ENCODE measurements at places on chromosomes 11 and 22.

GRCh38 chr11:5486003-5486402 lies 2.5 kb upstream of the OR52D1 start:
- no peak for DNase-seq

DNA sequence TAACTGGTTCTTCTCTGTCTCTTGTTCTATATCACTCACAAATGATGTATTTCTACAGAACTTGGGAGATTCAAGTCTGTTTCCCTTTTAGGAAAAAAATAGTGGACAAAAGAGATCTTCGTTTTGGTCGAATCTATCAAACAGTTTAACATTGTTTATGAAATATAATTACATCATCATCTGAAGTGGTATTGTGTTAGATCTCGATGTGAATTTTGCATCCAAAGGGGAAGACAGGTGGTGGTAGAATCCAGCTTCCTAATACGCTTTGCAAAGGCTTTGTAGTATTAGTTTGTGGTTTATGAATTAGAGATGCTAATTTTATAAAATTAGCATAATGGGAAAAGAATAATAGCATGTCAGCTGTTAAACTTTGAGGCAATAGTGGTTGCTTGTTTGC lies 3.4 kb downstream of the SIK2 start:
- no peak for DNase-seq

- DNase-seq: no peak
Measured at GRCh38 chr11:130102301-130103249, 32.9 kb downstream of the APLP2 start.

GRCh38 chr11:59178402-59178801 lies 6.5 kb downstream of the DTX4 start:
- DNase-seq: no peak
